ENCODE measurements at places on chromosomes 2 and 18.

GRCh38 chr2:98492441-98492840 lies 47.8 kb downstream of the INPP4A start:
- no peak for DNase-seq

DNA sequence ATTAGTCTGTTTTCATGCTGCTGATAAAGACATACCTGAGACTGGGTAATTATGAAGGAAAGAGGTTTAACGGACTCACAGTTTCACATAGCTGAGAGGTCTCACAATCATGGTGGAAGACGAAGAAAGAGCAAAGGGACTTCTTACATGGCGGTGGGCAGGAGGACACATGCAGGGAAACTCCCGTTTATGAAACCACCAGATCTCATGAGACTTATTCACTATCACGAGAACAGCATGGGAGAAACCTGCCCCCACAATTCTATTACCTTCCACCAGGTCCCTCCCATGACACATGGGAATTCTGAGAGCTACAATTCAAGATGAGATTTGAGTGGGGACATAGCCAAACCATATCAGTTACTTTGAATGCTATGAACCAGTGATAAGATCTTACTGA lies 44.1 kb downstream of the SCTR start:
- no peak for DNase-seq

DNA sequence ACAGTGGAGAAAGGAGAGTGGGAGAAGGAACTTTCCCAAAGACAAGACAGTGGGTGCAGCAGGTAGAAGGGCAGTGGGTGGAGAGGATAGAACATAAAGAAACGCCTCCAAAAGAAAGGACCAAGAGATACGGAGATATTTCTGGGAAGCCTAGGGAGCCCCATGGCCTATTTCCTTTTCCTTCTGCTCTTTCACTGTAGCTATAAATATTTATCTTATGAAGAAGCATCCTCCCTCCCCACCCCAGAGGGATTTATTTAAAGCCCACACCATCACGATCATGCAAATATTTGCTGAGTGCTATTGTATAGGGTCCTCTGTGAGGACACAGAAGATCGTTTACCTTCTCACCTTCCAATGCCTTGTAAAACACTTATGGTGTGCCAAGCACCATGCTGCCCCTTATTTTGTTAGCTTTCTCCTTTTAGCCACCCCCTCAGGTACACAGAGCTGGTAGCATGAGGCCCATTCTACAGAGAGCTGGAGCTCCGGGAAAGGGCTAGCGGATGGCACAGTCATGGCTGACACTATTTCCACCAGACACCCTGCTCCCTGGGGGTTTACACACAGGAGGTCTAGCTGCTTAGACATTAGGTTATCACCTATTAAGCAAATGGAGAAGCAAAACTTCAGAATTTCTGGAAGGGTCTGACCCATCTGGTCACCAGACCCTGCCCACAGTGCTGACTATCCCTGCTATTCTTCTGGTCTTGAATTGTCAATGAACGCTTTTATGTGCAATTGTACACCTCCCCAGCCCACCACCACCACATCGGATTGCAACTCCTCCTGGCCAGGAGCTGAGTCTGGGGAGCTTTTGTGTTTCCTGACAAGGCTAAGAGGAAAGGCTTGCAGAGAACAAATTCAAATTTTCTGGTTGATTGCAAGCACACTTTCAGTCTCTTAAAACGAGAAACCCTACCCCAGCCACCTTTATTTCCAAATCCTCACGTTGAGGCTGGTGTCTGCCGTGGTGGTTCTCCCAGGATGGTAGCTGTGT lies 91.8 kb upstream of the KLF7 start:
- DNase-seq = no peak

DNA sequence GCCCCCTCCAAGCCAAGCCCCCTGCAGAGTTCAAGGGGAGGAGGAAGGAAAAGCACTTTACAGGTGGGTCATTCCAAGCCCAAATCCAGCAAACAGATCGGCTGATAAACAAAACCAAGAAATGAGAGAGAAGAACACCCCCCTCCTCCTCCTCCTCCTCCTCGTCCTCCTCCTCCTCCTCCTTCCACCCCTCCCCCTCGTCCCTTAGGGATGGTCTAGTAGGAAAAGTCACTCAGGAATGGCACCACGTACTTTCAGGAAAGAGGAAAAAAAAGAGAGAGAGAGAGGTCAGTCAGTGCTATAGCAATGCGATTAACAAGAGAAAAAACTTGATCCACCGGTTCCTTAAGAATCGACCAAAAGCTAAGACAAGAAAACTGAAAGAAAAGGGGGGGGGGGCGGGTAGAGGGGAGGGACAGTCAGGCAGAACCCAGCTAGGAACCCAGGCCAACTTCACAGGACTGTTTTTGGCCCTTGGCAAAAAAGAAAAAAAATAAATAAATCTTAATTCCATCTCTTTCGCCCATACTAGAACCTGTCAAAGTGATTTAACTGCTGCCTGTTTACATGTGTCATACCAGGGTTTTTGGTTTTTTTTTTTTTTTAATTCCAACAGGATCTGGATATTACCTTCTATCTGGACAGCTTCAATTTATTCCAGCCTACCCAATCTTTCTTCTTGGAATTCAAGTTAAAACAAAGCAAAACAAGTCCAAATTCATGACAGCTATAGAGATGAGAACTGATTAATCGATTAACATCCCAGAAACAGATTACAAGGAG lies 906 bp downstream of the IKZF2 start:
- no peak for DNase-seq

DNA sequence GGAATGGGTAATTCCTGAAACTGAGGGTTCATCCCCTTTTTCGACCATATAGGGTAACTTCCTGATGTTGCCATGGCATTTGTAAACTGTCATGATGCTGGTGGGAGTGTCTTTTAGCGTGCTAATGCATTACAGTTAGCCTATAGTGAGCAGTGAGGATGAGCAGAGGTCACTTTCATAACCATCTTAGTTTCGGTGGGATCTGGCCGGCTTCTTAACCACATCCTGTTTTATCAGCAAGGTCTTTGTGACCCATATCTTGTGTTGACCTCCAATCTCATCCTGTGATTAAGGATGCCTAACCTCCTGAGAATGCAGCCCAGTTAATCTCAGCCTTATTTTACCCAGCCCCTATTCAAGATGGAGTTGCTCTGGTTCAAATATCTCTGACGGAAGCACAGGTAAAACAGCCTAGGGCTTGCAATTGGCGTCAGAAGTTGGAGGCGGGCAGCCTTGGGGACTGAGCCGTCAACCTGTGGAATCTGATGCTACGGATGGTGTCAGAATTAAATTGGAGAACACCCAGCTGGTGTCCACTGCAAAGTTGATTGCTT lies 19.5 kb downstream of the RALBP1 start:
- no peak for DNase-seq

GRCh38 chr2:85704800-85705679 lies 10.9 kb downstream of the GNLY start:
- no peak for DNase-seq

DNA sequence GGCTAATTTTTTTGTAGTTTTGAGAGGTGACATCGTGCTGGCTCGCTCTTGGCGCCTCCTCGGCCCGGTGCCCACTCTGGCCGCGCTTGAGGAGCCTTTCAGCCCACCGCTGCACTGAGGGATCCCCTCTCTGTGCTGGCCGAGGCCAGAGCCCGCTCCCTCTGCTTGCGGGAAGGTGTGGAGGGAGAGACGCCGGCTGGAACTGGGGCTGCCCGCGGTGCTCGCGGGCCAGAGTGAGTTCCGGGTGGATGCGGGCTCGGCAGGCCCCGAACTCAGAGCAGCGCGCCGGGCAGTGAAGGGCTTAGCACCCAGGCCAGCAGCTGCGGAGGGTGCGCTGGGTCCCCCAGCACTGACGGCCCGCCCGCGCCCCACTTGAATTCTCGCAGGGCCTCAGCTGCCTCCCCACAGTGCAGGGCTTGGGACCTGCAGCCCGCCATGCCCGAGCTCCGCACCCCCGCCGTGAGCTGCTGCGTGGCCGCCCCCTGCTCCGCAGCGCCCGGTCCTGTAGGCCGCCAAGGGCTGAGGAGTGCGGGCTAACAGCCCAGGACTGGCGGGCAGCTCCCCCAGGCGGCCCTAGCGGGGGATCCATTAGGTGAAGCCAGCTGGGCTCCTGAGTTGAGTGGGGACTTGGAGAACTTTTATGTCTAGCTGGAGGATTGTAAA lies 113.2 kb upstream of the ZSWIM2 start:
- DNase-seq = no peak

DNA sequence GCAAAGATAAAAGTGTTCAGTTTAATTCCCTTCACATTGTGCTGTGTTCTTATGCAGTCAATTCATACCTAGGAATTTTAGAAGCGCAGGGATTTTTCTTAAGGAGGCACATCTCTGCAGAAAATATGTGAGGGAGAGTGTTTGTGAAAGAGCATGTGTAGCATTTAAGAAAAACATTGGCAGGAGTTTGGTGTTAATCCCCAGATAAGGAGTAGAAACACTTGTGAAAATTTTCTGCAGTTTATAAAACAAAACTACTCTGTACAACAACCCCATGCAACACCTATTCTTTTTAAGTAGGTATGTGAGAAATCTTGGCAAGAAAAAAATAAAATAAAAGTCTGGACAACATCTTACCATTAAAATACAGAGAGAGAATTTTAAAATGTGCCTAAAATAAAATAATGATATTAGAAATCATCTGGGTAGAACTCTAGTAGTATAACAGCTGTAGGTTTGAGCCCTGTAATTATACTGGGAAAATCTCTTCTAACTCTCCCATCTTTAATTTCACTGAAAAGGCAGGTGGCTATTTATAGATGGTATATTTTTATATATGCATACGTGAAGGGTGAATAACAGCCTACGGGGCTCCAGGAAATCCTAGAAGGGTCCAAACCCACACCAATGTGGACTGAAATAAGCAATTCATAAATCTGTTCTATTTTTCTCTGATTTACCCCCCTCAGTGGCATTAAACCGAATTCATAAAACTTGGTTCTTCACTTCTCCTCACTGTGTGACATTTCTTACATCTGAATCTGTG lies 6.6 kb downstream of the FZD7 start:
- no peak for DNase-seq

DNA sequence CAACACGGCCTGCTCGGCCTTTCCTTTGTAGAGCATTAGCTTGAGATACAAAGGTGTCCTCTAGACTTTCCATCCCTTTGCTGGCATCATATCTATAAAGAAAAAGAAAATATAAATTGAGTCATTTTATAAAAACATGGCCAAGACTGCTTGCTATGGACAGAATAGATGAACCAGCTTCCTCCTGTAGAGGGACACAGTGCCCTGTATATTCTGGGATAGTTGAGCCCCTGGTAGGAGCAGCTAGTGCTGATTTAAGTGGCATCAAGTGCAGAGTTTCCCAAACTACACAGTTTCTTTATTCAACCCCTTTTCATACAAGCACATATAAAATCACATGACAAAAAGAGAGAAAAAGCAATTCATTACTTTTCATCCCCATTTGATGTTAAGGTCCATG lies 47.9 kb downstream of the GEMIN6 start:
- no peak for DNase-seq

DNA sequence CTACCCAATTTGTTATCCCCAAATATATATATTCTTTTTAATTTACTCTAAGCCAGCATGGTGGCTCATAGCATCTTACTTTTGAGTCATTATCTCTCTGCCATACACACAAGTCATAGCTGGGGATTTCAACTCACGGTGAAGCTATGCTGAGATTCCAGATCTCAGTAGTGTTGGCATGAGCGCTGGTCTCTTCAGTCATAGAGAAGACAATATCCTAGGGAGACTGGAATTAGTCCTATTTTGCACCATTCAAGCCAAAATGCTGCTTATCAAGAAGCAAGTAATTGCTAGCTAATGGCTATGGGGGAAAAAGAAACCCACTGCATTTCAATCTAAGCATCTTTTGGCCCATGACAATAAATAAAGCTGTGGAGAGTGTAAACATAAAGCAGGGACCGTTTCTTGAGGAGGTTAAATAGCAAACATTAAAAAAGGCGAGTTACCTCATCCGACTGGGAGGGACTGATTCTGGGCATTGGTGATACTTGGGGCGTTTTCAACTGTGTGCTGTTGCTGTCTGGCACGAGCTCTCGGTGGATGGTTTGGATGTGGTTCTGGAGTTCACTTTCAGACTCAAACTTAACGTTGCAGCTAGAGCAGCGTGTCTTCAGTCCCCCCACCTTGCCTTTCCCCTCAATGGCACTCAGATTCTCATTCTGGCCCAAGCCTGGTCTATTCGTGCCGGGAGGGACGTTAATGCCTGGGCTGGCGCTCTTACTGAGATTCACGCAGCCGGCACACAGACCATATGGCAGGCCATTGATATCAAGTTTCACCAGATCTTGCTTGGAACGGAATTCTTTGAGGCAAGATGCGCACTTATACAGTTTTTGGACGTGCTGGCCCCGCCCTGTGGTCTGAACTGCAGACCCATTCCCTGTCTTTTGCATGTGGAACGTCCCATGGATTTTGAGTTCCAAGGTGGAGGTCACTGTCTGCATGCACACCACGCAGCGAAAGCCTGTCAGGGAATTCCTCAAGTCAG lies 127.8 kb downstream of the ZNF521 start:
- no peak for DNase-seq

- no peak for DNase-seq
These were observed 58.0 kb upstream of the COPS8 start for GRCh38 chr2:237027712-237028029.

- DNase-seq = no peak
These were observed 128.2 kb downstream of the KCNH7 start for GRCh38 chr2:162710287-162710890.

DNA sequence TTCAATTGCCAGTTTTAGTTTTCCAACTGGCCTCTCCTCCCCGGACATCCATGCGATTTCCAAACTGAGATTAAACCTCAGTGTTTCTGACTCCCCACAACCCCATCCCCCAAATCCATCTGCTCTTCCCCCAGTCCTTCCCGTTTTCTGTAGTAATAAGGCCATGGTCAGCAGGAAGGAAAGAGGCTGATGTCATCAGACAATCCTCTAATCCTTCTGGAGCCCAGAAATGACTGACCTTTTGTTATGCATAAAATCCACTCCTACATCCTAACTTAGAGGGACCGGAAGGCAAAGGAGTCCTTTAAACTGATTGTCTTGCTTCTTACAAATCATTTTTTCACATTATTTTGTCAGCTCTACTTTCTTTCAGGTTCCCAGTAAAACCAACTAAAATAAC lies 155.8 kb downstream of the INO80D start:
- no peak for DNase-seq

DNA sequence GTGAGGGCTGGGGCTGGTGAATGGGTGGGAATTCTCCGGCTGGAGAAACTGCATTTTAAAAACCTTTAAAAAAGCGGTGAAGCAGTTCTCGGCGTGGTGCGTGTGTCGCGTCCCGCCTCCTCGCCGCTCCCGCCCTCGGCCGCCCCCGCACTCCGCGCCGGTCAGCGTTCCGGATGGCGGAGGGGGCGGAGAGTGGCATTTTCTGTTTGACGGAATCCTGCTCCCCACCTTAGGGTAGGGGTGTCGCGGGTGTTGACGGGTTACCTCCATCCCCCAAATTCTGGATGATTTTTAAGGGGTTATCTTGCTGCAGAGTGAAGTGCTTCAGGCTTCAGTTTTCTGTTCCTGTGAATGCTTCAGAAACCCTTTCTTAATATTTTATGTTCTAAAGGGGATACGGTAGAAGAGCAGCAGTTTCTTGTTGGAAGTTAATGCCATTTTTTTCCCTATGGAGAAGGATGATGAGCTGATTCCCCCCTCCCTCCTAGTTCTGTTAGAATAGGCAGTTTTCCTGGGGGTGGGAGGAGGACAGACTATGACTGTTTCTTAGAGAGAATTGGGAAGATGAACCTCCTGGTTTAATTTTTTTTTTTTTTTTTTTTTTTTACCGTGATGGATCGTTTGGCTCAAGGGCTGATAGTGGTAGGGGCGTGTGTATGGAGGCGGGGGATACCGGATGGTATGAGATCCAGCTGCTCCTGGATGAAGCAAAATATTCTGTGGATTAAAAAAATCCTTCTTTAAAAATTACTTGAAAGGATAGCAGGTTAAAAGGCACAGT lies 756 bp downstream of the ABI2 start:
- DNase-seq = no peak

GRCh38 chr18:75276818-75277609 lies 66.4 kb downstream of the TSHZ1 start:
- DNase-seq = no peak

All from omental fat pad (tissue), 4 donors.